ENCODE measurements at places on chromosomes 11 and 22.

- DNase-seq, result no peak
Observed at GRCh38 chr22:19194766-19195536, 16.4 kb upstream of the SLC25A1 start.

- DNase-seq, result no peak
Observed at GRCh38 chr11:93051186-93051585, 81.7 kb downstream of the MTNR1B start.

GRCh38 chr11:12761029-12761428, 86.8 kb downstream of the TEAD1 start:
- DNase-seq, result no peak

DNA sequence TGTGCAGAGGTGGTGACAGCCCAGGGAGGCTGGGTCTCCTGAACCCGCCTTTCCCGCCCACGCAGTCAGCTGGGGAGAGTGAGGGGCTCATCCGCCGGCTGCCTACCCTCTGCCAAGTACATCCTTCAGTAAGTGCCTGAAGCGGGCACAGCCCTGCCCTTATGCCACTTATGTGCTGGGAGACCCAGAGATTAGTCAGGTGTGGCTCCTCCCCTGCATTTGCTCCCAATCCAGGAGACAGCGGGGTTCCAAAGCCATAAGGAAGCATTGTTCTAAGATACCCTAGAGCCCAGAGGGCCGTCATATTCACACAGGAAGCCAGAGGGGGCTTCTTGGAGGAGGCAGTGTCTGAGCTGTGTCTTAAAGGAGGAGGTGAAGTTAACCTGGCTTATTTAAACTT, 5.8 kb upstream of the PPP6R3 start:
- DNase-seq, result no peak

All from HTR-8/SVneo (cell line).